Neuronal stem cell (in vitro differentiated cells): ENCODE measurements at places on chromosomes 5 and 9.

DNA sequence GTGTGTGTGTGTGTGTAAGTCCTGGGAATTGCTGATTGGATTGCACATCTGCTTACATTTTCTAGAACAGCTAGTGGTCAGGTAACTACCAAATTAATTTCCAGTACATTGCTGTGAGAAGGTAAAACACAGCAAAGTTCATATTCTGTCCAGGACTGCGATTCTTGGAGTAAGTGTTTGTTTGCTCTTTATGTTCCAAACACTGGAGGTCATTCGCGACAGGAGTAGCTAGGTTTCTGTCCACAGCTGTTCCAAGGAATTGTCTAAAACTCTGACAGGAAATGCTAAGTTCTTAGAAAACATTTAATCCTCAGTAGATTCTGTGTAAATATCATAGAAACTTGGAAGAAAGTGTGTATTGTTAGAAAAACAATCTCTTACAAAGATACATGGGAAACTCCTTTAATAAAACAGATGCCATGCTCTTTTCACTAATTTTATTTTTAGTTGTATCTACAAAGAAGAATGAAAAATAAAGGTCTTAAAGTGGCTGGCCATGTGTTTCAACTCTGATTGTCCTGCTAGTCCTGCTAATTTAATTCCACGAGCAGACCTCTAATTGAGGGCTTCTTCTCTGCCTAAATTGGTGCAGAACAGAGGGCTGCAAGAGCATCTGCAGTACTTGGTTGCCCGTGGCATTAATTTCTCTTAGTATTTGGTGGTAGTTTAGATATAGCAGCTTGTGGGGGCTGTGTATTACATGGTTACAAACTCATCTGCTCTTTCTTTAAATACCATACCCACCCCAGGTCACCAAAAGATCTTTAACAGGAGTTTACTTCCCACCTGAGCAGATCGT lies 464.5 kb downstream of the RASEF start:
- DNase-seq, result no peak

DNA sequence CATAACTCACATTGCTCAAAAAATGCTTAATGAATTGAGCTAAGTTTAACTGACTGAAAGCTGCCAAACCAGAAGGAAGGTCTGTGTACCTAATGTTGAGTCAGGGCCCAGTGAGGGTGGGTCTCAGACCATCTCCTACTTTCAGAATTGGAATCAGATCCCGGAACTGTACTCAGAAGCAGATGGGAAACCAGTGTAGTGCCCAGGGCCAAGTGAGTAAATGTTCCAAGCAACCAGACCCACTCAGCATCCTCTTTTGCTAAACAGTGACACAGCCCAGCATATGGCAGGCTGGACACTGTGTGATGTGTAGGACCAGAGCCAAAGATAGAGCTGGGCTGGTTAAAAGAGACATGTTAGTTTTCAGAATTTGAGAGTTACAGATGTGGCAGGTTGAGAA lies 94.1 kb downstream of the PLCXD3 start:
- no peak for DNase-seq

- DNase-seq, result no peak
These were observed 109.2 kb upstream of the SMIM23 start for GRCh38 chr5:171676286-171676944.

GRCh38 chr5:38426986-38427950 lies 129.2 kb downstream of the LIFR start:
- DNase-seq, result no peak

DNA sequence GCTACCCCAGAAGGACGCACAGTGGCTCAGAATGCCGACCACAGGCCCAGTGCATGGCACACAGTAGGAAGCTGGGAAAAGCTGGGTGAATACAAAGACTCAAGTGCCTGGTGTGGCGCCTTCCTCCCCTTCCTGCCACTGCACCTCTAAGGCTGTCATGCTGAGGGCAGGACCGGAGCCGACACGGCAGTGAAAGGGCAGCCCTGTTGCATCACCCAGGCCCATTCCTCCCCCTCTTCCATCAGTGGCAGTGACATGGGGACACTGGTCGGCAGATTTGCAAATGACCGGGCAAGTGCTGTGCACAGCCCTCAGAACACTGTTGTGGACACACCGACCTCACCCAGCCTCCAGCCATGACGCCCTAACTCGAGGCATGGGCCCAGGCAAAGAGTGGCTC lies 84.0 kb downstream of the STK10 start:
- no peak for DNase-seq

- DNase-seq, result no peak
These were observed 109.6 kb downstream of the ANKRD18B start for GRCh38 chr9:33633636-33634035.

DNA sequence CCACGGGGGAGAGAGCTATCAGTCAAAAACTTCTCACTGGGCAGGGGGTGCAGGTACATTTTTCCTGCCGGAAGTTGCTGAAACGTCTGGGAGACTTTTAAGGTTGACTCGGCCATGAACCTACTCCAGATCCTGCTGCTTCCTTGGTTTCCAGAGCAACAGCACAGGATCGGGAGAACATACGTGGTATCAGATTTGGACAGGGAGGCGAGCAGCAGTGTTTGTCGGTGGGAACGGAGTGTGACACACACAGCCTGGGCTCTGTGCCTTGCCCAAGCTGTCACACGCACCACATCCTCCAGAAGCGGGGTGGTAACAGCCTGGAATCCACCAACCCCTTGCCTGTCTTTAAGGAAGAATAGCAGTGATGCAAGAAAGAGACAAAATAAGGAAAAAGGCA lies 276.5 kb downstream of the SLIT3 start:
- DNase-seq, result no peak

DNA sequence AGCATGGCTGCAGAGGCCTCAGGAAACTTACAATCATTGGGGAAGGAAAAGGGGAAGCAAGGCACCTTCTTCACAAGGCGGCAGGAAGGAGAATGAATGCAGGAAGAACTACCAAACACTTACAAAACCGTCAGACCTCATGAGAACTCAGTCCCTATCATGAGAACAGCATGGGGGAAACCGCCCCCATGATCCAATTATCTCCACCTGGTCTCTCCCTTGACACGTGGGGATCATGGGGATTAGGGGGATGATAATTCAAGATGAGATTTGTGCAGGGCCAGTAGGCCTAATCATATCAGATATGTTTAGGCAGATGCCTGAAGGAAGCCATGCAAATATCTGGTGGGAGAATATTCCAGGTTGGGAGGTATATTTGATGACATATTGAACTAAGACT lies 1176.4 kb upstream of the CDH18 start:
- no peak for DNase-seq

GRCh38 chr5:78549043-78549442 lies 99.5 kb downstream of the LHFPL2 start:
- no peak for DNase-seq

- no peak for DNase-seq
These were observed 40.7 kb upstream of the RAD23B start for GRCh38 chr9:107242073-107243030.

DNA sequence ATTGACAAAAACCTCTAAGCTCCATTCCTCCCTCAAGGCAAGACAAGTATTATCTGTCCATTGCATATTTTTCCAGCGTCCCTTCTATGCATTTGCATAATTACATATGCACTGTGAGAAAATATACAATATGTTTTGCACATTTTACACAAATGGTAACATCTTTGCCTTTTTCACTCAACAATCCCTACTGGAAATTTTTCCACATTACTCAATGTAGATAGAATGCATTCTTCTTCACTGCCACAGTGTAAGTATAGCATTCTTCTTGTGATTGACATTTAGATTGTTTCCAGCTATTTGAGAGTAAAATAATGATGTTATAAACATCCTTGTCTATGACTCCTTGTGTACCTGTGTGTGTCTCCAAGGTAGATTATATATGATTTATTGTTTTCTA lies 205.0 kb downstream of the SLIT3 start:
- no peak for DNase-seq

- no peak for DNase-seq
These were observed 174.7 kb upstream of the NREP start for GRCh38 chr5:111931655-111932054.

DNA sequence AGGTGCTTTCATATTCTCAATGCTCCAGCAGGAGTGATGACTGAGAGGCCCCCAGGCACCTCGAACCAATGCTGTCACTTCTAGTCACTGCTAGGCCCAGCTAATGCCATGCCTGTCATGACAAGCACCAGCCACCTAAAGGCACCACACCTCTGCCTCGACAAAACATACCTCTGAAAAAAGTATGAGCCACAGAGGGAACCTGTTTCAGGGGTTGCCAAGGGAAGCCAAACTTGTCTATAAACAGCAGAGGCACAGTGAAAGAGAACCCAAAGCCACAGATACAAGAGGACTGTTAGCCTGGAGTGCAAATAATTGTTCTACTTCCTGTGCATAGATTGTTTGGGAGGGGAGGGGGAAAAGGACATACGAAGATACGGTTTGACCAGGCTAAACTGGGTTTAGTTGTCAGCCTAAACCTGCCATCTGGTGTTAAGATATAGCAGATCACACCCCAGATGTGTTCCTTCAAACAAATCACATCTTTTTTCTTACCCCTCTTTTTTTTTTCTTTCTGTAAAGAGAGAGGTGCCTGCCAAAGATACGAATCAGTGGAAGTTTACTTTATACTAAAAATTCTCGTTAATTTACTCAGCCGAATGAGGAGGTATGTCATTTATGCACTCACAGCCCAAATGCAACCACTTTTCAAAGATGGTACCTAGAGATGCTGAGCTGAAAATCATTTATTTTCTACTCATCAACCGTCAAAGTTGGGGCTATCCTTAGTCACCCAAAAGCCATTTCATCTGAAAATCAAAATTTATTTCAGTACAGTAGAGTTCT lies 45.7 kb downstream of the BNC2 start:
- no peak for DNase-seq

DNA sequence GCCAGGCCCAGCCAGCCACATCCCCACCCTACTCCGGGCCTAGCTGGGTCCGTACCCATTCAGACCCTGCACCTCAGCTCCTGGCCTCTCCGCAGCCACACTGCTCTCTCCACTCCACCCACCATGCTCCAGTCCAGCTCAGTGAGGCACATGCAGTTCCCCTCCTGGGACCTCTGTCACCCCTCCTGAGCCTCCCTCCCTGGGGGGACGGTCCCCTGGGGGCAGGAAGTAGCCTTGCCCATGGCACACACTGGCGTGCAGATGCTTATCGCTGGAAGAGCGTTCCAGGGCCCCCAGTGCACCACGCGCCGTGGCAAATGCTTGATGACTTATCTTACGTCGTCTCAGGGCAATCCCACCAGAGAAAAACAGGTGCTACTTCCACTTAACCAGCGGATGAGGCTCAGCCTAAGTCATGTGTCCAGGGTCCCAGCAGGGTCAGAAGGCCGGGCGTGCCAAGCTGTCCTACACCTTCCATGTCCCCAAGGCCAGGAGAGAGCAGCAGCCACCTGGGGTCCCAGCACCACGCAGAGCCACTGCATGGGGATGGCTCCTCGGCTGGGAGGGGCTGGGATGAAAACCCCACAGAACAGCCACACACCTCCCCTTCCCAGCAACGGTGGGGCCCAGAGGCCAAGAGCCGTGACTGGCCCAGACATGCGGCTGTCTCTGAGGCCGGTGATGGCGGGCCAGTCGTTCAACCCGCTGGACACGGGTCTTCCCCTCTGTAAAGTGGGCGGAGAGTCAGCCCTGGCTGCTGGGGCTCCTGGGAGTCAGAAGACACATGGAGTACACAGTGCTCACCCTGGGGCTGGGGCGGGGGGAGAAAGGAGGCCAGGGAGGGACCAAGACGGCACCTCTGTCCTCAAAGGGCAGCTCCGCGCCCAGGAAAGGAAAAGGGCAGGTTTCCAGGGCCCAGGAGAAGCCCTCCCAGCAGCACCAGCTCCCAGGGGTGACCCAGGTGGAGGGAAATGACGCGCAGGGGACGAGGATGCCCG lies 2.6 kb upstream of the CCDC187 start:
- DNase-seq, result no peak

DNA sequence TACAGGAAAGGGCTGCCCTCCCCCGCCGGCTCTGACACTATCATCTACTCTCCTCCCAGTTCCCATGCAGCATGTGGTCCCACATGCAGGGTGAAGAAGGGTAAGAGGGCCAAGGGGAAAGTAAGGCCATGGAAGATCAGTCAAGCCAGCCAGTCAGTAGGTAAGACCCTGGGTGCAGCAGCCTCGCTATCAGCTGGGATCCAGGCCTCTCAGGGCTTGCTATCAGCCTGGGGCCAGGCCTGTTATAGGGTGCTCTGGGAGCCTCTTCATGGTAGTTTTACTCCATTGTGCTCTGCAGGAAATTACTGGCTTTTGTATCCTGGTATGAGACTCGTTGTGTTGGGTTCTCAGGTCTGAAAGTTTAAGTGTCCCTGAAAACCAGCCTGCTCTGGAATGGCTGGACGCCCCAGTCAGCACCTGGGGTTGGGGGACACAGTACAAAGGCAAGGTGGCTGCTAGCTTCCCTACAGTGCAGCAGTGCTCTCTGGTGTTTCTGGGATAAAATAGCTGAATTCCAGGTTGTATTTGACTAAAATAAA lies 21.4 kb downstream of the SLC22A4 start:
- DNase-seq, result no peak

DNA sequence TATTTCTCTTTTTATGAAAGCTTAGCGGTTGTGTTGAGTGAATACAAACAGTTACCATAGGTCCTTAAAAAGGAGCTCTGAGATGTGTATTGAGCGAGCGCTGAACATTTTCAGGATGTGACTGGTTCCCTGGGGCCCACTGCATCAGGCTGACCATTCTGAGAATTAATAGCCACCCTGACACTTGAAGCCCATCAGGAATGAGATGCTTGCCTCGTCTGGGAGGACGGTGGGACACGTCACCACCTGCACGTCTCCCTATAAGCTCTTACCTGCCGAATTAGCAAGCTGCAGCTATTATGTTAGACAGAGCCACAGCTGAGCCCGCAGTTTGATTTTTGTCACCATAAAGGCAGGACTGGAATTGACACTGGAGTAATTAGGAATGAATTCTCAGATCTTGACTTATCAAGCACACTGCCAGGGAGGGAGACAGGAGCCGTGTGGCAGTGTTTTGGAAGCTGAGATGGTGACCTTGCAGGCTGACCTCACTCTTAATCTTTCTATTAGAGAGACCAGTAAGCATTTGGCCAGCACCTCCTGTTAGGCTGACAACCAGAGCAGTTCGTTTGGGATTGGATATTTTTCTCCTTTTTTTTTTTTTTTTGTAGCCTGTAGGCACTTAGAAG lies 373.1 kb upstream of the WWC1 start:
- no peak for DNase-seq

DNA sequence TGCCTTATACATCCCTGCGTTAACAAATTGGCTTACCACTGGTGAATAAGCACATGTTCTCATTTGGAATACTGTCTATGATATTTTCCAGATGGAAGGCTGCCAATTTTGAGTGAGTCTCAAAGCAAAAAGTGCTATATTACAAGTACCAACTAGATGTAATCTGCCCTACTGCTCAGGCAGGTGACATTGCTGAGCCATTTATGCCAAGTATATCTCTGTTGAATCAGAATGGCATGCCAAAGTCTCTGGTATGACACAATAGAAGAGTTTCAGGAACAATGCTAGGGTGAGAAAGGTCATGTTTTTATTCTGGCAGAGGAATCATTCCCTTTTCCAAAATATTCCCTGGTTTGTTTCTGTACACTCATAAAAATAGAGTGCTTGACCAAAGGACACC lies 356.5 kb downstream of the CDH9 start:
- no peak for DNase-seq

- DNase-seq, result no peak
These were observed 30.8 kb upstream of the ALDH1A1 start for GRCh38 chr9:72983512-72984225.

- DNase-seq, result no peak
These were observed 267.7 kb downstream of the GADD45G start for GRCh38 chr9:89872426-89872912.

- DNase-seq, result no peak
These were observed 22.9 kb upstream of the TTLL11 start for GRCh38 chr9:122116040-122116439.
